CD4-positive, alpha-beta T cell treated with Interleukin-17A for 1 hour (primary cell): ENCODE measurements at places on chromosomes 1 and 21.

DNA sequence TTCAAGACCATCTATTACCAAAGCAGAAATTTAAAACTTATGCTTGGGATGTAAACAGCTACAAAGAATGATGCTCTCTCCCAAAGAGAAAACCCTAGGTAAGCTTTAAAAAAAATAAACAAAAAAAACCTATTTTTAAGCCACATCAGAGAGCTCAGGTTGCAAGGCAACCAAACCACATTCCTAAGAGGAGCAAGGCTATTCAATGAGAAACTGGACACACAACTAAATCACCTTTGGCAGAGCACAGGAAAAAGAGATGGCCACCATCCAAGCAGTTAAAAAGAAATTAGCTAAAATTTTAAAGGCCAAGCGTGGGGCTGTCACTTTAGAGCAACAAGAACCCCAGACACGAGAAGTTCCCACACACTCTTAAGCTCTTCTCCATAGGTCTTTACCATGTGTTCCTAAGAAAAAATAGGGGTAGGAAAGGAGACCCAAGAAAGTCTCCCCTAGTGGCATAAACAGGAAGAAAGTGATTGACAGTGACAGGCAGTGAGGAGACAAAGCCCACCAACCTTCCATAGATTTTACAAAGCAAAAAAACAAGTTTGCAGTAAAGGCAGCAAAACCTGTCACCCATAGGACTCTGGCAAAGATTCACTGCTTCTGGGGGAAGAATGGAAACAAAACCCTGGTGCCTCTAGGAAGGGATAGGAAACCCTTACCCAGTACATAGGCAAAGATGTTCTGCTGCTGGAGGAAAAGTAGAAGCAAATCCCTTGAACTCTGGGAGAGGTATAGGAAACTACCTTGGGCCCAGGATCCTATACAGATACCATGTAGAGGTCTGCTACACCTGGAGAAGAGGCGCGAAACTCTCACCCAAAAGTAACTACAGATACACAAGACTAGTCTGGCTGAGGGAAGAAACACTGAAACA is 68.5 kb downstream of the FOXJ3 start:
- DNase-seq: no peak

GRCh38 chr1:170096806-170097340 is 22.4 kb upstream of the KIFAP3 start:
- DNase-seq: no peak

DNA sequence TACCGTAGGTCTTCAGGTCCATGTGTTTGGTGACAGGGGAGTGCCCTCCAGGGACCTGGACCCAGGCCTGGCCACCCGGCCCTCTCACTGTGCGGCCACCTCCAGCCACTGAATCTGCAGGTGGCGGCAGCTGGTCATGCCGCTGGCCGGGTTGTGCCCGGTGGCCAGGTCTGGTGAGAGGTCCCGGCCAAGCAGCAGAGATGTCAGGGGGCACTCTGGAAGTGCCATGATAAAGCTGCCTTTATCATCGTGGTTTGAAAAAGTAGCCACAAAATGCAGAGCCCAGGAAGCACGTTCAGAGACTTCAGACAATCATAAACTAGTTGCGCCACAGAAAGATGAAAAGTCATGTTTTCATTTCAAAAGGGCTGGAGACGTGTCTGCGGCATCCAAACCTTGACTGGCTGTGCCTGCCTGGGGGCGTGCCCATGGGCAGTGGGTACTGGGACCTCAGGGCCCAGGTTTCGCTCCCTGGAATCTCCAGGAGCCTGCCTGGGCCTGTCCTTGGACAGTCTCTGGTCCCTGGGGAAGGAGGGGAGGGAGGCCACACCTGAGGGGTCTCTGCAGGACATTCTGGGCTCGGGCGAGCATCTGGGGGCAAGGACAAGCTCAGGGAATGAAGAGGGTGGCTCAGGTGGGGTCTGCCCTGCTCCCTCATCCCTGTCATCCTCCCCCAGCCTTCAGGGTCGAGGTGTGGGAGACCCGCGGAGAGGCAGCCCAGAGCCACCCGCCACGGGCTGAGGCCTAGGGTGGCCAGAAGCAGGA is 44.9 kb downstream of the COL18A1 start:
- DNase-seq: no peak

DNA sequence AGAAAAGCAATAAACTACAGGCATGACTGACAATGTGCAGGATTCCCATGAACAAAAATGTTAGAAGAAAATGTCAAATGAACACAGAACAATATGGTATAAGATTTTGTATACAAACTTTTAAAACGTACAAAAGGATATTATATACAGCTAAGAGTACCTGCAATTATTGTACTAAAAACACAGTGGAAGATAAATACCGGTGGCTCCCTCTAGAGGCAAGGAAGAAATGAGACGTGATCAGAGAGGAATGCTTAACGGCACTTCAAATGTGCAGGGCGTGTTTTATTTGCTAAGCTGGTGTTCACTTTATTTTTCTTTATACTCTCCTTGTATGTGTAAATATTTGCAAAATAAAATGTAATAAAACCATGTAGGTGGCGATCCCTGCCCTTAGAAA is 191.8 kb upstream of the SAMSN1 start:
- DNase-seq: peak; percentile 81

DNA sequence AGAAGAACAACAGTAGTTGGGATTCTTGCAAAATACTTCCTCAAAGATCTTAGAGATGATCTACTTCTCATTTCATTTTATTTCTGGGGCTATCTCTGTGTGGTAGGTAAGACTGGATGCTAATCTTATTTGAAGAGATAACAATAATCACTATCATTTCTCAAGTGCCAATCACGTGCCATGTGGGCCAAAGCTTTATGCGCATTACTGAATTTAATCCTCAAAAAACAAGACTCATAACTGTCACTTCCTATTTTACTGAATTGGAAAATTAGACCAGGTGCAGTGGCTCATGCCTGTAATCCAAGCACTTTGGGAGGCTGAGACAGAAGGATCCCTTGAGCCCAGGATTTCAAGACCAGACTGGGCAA is 121.7 kb downstream of the KCNN3 start:
- no peak for DNase-seq

DNA sequence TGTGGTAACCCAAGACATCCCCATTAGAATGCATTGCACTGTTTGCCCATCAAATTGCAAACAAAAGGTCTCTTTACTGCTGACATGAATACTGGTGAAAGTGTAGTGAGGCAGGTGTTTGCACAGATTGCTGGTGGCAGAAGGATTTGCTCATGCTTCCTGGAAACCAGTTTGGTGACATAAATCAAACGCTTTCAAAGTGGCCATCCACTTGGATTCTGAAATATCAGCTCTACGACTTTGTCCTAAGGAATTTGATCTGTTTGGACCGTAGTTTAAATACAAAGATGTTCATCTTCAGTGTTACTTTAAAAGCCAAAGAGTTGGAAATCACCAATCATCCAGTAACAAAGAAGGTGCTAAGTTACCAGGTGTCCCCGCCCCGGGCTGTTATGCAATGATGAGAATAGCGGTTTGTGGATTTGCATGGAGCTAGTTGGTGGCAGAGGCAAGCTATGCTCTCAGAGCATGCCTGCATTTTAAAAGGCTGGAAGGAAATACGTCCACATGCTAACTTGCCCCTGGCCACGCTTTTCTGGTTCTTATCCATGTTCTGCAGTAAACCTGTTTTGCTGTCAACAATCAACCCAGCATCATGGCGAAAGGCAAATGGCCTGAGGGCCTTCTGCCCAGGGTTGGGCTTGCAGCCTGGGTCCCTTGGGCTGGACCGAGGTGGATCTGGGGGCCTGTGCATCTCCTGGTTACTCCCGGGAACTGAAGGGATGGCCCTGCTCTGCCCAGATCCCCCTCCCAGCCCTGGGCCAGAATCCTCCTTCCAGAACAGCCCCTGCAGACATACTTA is 49.2 kb downstream of the UMODL1 start:
- DNase-seq: no peak
